ENCODE measurements at places on chromosomes 6 and 20.

- DNase-seq = no peak
Measured at GRCh38 chr20:40863355-40863919, 165.2 kb upstream of the TOP1 start.

DNA sequence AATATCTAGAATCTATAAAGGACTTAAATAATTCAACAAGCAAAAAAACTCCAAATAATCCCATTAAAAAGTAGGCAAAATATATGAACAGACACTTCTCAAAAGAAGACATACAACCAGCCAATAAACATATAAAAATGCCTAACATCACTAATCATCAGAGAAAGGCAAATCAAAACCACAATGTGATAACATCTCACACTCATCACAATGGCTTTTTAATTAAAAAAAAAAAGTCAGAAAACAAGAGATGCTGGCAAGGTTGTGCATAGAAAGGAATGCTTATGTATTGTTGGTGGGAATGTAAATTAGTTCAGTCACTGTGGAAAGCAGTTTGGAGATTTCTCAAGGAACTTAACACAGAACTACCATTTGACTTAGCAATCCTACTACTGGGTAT lies 979.6 kb upstream of the MAP3K7 start:
- DNase-seq = no peak

DNA sequence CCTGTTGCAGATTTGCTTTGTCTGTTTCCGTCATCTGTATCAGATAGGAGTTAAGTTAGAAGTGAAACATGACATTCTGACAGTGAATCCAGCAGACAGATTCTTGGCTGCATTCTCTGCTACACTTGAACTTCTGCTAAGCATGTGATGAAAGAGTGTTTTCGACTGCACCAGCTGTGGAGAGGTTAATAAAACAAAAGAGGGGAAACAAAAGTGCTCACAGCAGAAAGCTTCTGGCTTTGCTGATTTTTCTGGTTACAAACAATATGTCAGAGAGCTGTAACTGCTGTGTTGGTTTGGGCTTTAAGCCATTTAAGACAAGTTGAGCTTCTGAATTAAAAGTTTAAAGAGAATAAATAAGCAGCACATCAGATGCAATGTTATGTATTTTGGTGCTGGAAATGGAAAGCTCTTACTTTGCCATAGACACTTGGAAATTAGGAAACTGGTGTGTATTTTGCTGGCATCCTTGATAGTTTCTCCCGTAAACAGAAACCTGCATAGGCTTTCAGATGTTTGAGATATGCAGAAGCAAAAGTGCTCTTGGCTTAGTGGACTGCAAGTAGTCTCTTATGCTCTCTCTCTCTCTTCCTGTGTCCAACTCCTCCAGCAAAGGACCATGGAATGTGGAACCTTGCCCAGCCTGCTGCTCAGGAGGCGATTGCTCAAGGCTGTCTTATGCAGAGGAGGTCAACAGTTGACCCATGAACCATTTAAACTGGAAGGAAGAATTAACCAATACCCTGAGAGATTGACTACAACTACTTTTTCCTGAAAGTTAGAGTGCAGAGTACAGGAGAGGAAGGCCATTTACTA lies 104.9 kb downstream of the RPS12 start:
- DNase-seq = no peak

DNA sequence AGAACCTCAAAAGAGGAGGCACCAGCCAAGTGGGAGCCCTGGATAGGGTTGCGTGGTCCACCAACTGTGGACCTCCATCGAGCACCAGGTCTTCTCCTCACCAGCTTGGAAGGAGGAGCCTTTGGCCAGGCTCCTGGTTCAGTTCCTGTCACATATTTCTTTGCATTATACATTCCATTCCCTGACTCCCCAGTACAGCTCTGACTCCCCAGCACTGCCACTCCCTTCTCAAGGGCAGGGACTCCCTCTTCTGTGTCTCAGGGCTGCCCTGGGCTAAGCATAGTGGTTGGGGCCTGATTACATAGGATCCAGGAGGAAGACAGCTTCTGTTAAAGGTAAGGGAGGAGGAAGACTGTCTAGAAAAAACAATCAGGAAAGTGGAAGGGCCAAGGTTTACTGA lies 91.1 kb downstream of the MRPL14 start:
- DNase-seq = no peak

GRCh38 chr20:62607366-62608217 lies 34.7 kb upstream of the SLCO4A1 start:
- no peak for DNase-seq

DNA sequence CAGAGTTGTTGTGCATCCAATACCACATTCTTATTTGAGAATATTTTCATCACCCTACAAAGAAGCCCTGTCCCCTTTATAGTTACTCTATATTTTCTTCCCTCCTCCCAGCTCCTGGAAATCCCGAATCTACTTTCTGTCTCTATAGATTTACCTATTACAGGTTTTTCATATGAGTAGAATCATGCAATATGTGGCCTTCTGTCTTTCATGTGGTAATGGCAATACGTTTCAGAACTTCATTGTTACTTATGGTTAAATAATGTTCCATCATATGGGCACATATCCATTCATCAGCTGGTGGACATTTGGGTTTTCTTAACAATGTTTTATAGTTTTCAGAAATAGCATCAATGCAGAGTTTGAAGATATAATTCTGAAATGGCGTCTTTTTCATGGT lies 17.1 kb downstream of the GINS1 start:
- DNase-seq = no peak

- DNase-seq = no peak
Measured at GRCh38 chr6:38169221-38169976, 349.9 kb downstream of the ZFAND3 start.

DNA sequence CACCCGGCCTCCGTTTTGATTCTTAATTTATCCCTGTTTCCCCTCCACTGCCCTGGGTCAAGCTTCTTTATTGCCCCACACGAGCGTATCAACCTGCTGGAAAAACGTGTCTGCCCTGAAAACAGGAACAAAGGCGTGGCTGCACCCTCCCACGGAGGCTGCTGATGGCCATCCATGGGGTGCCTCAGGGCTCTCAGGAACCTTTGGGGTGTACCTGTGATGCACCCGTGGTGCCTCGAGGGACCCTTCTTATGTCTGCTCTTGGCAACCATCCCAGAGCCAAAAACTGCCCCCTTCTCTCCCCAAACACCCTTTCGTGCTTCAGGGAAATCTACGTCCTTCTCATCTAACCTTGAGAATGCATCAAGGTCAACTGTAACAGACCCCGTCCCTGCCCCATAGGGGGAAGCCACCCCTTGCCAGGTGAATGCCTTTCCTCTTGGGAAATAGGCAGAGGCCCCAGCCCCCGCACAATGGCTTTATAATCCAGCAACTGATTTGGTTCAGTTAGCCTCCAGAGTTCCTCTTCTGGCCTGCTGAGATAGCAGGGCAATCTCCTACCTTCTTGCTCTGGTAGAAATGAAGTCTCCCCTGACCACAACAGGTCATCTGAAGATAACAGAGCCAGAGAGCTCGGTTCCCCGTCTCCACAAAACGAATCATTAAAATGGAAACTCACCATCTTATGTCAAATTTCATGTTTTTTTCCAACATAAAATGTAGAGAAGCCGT lies 29.4 kb downstream of the PSMG4 start:
- no peak for DNase-seq

- no peak for DNase-seq
Measured at GRCh38 chr20:60667641-60668040, 584.4 kb upstream of the CDH4 start.

GRCh38 chr6:27126815-27127537 lies 120.5 kb upstream of the PRSS16 start:
- peak; percentile 85 for DNase-seq

DNA sequence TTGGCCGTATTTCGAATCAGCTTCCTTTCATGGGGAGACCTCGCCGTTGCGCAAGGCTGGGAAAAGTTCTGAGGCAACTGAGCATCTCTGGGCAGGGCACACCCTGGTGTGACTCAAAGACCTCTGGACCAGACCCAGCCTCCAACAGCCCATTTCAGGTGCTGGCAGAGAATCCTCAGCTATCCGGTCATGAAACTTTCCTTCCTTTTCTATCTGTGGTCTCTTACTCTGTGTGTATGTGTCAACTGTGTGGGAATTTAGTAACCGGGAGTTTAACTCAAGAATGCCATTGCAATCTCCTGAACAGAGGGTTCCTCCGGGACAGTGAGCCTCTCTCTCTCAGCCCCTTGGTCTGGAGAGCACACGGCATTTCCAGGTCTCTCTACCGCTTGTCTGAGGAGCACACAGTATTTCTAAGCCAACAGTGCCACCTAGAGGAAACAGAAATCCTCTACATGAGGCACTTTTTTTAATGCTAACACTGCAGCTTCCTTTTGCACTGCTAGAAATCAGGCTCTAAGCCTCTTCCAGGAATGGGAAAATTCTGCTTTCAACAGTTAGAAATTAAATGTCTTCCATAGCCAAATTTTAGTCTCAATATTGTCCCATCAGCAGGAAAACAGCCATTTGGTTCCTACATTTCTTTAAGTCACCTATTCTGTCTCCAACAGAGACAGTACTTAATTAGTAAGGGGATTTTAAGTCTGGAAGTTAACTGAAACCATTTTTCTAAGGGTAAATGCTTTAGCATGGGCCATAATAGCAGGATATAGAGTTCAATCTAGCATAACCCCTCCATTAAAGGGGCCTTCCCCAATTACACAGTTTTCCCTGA lies 32.7 kb downstream of the PLN start:
- DNase-seq = peak; percentile 21

- no peak for DNase-seq
Measured at GRCh38 chr6:73560853-73561407, 40.1 kb upstream of the EEF1A1 start.

DNA sequence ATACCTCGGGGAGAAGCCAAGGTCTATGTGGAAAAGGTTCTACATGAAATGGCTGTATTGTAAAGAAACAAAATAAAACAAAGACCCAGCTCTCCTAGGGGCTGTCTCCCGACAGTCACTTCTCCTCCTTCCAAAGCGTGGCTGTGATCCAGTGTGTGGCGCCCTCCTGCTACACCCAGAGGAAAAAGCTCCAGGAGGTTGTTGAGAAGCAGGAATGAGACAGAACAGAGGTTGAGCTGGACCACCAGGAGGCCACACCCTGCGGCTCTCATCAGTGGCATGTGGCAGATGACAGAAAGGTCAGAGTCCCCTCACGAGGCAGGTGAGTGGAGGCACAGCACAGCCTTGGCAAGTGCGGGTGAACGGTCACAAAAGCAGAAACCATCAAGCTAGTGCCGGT lies 236.0 kb downstream of the TBXT start:
- DNase-seq = no peak

DNA sequence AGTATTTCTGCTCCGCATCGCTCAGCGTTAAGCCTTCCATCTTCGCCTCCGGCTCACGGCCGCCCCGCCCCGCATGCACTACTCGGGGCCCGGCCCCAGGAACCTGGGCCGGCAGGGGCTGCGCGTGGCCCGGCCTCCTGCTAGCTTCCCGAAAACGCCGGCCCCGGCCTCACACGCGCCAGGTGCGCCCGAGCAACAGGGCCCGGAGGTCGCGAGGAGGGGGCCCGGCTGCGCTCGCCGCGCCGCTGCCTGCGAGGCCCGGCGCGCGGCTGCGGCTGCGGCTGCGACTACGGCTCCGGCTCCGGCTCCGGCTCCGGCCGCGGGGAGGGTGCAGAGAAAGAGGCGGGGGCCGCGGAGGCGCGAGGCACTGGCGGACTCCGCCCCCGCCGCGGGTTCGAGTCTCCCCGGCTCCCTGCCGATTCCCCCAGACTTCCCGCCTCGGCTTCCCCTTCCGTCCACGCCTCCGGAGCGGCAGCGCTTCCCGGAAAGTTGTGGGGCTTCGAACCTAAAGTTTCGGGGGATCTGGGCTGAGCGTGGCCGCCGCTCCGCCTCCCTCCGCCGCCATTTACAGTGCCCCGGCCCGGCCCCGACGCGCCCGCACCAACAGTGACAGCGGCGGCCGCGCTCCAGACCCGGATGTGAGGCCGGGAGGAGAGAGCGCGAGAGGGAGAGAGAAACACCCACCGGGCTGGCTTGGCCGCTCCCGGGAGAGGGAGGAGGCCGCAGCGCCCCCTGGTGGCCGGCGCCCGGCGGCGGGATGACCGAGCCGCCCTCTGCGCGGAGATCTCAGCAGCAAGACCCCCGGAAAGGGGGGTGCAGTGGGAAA lies at the start of gene REPS1:
TSS of gene REPS1 (minus strand) at position 611 of the 826 bp plus-strand sequence. CDS start at position 40, 571 bp downstream.
- DNase-seq = peak; percentile 98

DNA sequence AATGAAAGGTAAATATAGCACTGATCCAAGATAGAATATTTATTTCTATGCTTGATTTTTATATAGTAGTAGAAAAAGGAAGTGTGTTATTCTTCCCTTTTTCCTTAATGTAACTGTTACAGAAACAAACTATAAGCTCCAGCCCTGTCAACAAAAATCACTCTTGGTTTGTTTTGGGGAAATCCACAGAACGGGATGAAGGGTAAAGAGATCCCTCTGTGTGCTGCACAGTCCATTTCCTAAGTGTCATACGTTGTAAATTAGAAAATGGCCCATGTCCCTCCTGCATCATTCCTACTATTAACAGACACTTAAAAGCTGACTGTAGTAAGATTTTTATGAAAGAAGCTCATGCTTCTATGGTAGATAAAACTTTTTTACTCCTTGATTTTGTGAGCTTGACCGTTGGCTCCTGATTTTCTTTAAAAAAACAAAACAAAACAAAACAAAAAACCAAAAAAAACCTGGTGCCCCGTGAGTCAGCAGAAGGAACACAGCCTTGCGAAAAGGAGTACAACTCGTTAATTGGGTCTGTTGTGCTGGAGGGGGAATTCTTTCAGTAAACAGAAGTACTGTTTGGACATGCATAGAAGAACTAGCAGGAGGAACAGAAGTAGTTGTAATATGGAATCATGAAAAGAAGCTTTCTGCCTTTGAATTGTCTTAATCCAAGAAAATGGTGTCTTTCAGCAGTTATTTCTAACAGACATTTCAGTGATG lies 67.5 kb downstream of the RTN4IP1 start:
- no peak for DNase-seq

- peak; percentile 52 for DNase-seq
Measured at GRCh38 chr6:45163952-45164766, 164.0 kb upstream of the RUNX2 start.

- no peak for DNase-seq
Measured at GRCh38 chr6:131574133-131574532, 1.1 kb downstream of the ARG1 start.

GRCh38 chr20:44450281-44450889 lies 25.3 kb upstream of the TTPAL start:
- no peak for DNase-seq

- no peak for DNase-seq
Measured at GRCh38 chr6:154503658-154504057, 6.8 kb downstream of the CNKSR3 start.

GRCh38 chr6:43262000-43262779 lies 18.9 kb downstream of the TTBK1 start:
- DNase-seq = no peak

DNA sequence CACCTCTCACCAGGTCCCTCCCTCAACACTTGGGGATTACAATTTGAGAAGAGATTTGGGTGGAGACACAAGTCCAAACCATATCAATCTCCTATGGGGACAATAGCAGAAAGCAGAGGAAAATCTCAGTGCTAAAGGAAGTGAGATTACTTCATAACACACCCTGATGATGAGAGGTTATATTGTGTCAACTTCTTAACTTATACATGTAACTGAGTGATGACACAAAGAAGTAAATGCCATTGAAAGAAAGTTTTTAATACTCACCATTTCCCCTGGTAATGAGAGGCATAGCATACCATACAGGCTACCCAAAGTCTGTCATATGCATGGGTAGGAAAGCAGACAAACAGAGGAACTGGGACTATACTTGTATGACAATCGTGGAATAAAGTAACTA lies 137.2 kb downstream of the MMUT start:
- no peak for DNase-seq

- no peak for DNase-seq
Measured at GRCh38 chr6:26163427-26164119, 76.3 kb downstream of the HFE start.

- DNase-seq = no peak
Measured at GRCh38 chr20:61822396-61822795, 243.3 kb downstream of the TAF4 start.

GRCh38 chr6:5506597-5506996 lies 245.3 kb downstream of the FARS2 start:
- no peak for DNase-seq

All from activated T-cell treated with anti-CD3 and anti-CD28 coated beads, Interleukin-2, amount 50 U/mL, for 72 hours (primary cell).